Glomerular endothelial cell (primary cell): ENCODE measurements at places on chromosomes 1 and 21.

DNA sequence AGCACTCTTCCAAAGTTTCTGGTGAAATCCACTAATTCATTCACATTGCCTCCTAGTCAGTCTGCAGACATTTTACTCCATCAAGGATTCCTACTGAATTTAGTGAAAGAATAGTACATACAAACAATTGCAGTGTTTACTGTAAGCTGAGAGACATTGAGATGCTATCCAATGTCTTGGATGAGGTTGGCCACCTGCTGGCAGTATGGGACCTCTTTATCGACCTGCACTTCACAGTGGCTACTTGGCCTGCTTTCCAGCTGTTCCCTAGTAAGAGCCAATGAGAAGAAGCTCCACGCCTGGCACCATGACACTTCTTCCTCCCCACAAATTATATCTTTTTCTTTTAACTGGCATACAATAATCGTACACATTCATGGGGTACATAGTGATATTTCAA, 51.5 kb upstream of the LRIF1 start:
- DNase-seq, result no peak

GRCh38 chr1:212968368-212968863, 18.1 kb downstream of the VASH2 start:
- no peak for DNase-seq

DNA sequence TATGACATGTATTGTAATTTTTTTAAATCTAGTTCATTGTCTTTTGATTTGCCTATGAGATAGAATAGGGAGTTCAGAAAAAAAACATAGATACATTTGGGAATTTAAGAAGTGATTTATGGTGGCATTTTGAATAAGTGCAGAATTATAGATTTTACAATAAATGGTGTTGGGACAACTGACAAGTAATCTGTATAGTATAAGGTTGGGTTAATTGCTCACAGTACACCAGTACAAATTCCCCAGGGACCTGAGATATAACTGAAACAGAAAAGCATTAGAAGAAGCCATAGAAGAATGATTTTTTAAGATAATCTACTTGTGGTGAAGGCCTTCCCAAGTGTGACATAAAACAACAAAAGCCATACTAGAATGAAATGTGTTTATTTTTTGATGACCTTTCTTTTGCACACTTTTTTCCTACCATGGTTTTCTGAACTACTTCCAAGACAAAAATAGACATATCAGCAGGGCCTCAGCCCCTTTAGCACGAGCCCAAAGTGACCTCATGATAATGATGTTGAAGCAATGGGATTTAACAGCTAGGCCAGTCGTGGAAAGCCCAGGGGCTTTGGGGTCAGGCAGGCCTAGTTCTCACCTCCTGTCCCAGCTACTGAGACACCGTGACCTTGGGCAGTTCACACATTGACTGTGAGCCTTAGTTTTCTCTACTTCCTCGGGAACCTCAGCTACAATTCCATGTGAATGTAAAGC, 87.4 kb downstream of the GREM2 start:
- DNase-seq, result no peak

GRCh38 chr21:46665566-46665965, 30.1 kb downstream of the PRMT2 start:
- DNase-seq, result no peak

- no peak for DNase-seq
Observed at GRCh38 chr1:38715415-38715814, 144.2 kb downstream of the RRAGC start.

GRCh38 chr1:244054924-244055263, 3.8 kb downstream of the ZBTB18 start:
- no peak for DNase-seq

GRCh38 chr1:213985209-213986019, 2.4 kb upstream of the PROX1 start:
- DNase-seq, result no peak

DNA sequence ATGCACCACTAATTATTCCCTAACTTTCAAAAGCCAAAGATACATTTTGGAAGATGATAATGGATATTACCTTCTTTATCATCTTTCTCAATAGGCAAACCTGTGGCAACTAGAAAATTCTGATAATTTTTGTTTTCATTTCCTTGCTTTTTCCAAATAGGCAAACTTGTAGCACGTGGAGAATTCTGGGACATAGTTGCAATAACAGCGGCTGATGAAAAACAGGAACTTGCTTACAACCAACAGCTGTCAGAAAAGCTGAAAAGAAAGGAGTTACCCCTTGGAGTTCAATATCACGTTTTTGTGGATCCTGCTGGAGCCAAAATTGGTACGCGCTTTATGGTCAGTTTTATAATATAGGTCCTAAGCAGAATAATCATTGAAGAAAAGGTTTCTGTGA, 1.5 kb downstream of the FPGT start:
- DNase-seq, result no peak

- no peak for DNase-seq
Observed at GRCh38 chr1:14106126-14106525, 406.1 kb downstream of the PRDM2 start.

GRCh38 chr1:111695801-111696200, 43.4 kb downstream of the INKA2 start:
- DNase-seq, result no peak

GRCh38 chr1:228275179-228275429, 67.3 kb downstream of the OBSCN start:
- DNase-seq, result no peak

DNA sequence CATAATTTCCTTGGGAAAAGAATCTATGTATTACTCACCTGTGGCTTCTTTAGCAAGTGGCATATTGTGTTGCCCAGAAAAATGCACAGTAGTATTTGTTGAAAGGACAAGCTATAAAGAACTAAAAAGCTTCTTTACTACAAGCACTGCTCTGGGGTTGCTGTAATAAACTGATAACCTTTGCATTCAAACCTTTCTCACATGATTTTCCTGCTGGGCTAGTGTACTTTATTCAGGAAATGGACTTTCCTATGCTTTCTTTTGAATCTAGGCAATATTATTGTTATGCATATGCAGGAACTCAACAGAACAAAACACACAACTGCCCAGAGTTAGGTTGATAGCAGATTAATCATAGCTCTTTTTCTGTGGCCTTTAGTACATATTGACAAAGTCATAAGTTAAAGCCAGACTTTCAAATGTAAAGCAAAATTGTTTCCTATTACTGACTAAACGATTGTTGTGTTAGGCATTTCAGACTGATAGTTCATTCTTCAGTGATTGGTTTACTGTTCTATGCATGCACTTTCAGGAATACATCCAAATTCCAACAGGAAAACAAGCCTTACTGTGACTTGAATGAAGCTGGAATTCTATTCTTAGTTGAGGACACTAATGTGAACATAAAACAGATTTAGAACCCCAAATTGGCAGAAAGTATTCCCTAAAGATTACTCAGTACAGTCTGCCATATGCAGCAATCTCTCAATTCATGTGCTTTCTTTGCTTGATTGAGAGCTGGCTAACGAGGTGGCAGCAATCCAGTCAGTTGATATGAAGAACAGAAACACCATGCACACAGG, 564.3 kb upstream of the NEGR1 start:
- DNase-seq, result no peak

- DNase-seq, result no peak
Observed at GRCh38 chr1:15245593-15246360, 1.2 kb upstream of the FHAD1 start.

DNA sequence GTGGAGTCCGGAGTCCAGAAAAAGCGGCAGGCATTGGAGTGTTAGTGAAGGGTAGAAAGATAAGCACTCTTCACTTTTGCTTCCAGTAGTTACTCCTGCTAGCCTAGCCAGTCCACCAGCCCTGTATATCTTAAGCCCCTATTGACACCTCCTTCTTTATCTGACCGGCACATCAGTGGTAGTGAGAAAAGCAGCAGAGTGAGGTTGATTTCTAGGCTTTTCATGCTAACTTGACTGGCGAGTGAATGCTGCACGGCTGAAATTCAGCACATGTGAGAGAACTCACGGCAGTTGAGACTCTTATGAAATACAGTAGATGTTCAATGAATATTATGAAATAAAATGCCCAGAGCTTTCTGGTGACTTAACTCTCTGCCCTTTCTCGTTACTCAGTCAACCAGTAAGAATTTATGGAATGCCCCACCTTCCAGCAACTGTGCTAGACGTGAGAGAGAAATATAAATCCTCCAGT, 128.2 kb downstream of the CACHD1 start:
- DNase-seq, result no peak

- no peak for DNase-seq
Observed at GRCh38 chr1:157288996-157289395, 150.8 kb upstream of the ETV3 start.

GRCh38 chr1:46174448-46175231, at the start of gene TSPAN1:
Gene TSPAN1 (plus strand): TSS chr1:46175087. CDS start chr1:46181108, 6,021 bp downstream.
- DNase-seq, result no peak

DNA sequence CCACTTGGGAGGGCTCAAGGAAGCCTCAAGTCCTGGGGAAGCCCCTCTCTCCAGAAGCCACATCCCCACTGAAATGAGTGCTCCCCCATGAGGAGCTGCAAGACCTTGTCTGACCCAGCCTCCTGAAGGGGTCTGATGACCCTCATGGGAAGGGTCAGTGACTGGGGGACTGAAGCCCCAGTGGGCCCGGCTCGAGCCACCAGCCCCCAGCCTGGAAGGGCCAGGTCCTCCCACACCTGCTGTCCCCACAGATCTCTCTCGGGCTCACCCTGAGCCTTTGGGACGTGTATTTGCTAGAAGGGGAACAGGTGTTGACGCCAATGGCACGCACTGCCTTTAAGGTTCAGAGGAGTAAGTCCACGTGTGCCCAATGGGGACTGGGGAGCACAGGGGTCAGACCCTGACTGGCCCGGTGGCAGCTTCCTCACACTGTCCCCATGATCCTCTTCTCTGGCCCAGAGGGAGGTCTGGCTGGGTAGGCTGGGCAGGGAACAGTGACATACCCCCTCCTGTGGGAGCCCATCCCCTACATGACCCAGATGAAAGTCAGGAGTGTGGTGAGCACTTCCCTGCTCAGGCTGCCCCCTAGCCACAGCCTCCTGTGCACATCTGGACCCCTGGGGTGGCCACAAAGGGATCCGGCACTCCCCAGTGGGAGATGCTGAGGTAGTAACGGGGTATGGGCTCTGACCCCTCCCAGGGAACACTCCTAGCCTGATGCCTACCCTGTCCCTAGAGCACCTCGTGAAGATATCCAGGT, 12.4 kb upstream of the SRARP start:
- no peak for DNase-seq

- no peak for DNase-seq
Observed at GRCh38 chr21:31425138-31425537, 81.1 kb upstream of the TIAM1 start.

- no peak for DNase-seq
Observed at GRCh38 chr21:34974162-34974981, 74.7 kb downstream of the RUNX1 start.

- DNase-seq, result no peak
Observed at GRCh38 chr1:84743896-84744295, 53.6 kb upstream of the SSX2IP start.

DNA sequence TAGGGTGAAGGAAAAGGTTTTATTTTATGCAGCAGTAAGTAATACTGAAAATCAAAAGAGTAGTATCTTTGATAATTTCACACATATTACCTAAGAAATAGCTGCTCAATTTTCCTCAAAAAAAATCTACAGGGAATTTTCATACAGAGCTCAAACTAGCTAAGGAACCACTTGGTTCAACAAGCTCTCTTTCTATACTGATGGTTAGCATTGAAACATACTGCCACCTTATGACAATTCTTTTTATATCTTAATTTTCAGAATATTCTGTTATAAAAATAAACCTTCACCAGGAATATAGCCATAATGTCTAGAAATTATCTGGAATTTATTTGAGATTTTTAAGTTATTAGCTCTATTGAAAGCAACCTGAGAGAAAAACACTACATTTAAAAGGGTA, 142.1 kb downstream of the DPYD start:
- DNase-seq, result no peak

DNA sequence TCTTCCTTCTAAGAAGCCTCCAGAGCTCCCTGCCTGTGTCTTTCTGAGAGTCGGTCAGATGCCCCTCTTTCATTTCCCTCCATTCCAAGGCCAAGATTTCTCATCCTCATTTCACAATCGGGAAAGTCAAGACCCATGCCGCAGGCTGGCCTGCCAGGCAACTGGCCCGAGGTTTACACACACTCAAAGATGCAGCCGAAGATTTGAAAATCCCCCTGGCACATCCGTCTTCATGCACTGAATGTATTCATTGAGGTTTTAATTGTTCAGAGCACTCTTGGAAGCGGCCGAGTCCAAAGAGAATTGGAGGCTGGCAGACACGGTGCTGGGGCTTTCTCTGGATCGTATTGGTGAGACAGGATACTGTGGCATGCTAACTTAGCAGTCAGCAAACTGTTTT, 29.1 kb upstream of the SRP9 start:
- DNase-seq, result no peak

DNA sequence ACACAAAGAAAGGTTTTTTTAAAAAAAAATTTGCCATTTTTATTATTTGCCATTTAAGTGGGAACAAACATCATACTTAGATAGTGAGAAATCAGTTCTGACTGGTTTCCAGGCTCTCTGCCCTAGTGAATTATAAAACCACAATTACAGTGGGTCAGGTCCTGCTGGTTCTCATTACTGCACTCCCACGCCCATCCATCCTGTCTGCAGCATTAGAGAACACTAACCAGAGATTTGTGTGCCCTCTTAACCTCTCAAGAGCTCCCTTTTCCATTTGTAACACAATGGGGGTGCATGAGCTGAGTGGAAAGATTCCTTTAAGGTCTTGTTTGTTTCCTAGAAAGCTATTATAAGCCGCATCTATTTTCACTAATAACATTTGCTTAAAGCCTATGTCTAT, 489.3 kb downstream of the AMY1C start:
- no peak for DNase-seq

GRCh38 chr21:39788383-39788782, 43.4 kb downstream of the IGSF5 start:
- DNase-seq, result no peak

- DNase-seq, result no peak
Observed at GRCh38 chr1:202145068-202145743, 669 bp upstream of the ARL8A start.

DNA sequence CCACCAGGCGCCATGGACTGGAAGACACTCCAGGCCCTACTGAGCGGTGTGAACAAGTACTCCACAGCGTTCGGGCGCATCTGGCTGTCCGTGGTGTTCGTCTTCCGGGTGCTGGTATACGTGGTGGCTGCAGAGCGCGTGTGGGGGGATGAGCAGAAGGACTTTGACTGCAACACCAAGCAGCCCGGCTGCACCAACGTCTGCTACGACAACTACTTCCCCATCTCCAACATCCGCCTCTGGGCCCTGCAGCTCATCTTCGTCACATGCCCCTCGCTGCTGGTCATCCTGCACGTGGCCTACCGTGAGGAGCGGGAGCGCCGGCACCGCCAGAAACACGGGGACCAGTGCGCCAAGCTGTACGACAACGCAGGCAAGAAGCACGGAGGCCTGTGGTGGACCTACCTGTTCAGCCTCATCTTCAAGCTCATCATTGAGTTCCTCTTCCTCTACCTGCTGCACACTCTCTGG, 3.8 kb downstream of the GJB3 start:
- no peak for DNase-seq

DNA sequence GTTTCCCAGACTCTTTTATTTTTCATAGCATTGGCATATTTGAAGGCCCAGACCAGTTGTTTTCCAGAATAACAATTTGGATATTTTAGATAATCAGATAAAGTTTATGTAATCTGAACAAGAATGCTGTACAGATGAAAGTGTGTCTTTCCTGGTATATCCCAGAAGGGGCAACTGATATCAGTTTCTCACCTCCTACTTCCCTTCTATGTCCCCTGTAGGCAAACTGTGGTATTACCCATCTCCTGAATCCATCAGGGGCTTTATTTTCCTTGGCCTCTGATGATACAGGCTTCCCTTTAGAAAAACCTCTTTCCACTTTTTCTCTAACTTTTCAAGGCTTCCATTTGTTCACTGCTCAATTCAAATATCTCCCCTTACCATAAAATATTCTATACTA, 87.5 kb upstream of the RGS1 start:
- DNase-seq, result no peak

GRCh38 chr1:22190731-22191130, 47.8 kb upstream of the WNT4 start:
- DNase-seq, result no peak
